ENCODE measurements at places on chromosomes 1 and 21. TPM values are rescaled to one million over a fixed set of nuclear protein-coding genes. Genes with fewer than 3 reads are reported as not detected.
A peak's percentile ranks its signal among the peaks of the same experiment; 100 is the strongest.

- no peak overlapping the region for H3K27ac ChIP-seq
- H3K4me3 ChIP-seq = no peak overlapping the region
- peaks cover 18% of the 10 kb centered on the region for H3K4me1 ChIP-seq
- H3K27me3 ChIP-seq = peaks cover 4% of the 10 kb centered on the region
- no peak for DNase-seq
Observed at GRCh38 chr21:42724226-42724920, 71.0 kb downstream of the PDE9A start.

GRCh38 chr1:25922971-25923552, 16.8 kb upstream of the STMN1 start:
- peak; percentile 43 for DNase-seq
- peak overlapping the region; percentile 37 for H3K4me3 ChIP-seq
- no peaks in the 10 kb centered on the region for H3K36me3 ChIP-seq
- peak overlapping the region; percentile 56 for H3K27ac ChIP-seq
- H3K27me3 ChIP-seq = no peaks in the 10 kb centered on the region

Gene TRPM2
- 2.1 TPM for total RNA-seq

DNA sequence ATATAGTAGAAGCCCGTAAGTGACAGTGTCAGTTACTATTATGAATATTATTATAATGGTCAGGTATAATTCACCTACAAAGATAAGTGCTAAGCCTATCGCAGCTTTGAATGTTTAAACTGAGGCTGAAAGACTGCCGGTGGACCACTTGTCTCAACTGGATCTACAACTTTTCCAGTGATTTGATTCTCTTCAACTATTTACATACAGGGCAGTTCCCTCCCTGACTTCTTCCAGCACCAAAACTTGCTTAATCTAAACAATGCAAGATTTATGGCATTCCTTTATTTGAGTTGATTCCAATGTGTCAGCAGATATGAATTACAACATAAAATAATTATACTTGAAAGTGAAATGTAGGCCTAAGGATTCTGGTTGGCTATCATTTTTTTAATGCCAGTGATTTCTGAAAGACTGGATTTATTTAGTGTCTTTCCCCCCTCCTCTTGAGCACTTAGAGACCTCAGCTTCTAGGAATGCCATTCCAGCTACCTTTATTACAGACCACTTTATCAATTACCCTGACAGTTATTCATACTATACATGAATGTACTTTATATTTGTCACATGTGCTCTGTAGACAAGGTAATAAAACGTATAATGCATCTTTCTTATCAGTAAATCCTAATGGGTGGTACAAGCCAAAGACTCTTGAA, 153.3 kb upstream of the C8B start:
- H3K27me3 ChIP-seq = no peaks in the 10 kb centered on the region
- no peaks in the 10 kb centered on the region for H3K4me1 ChIP-seq
- H3K27ac ChIP-seq = no peak overlapping the region
- DNase-seq = no peak
- no peaks in the 10 kb centered on the region for H3K36me3 ChIP-seq

DNA sequence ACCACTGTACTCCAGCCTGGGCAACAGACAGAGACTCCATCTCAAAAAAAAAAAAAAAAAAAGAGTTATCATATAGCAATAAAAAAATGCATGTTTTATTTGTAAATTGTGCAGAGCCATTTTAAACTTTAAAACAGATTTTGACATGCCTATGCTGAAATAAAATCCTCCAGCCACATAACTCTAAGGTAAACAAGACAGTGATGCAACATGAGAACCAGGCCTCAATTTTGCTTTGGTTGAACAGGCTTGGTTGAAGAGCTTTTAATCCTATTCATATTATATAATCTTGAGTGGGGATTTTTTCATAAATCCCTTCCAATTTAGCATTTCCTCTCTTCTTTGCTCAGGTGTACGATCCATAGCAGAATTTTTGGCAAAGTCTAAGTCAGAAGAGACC, 26.1 kb downstream of the ARMH1 start:
- no peak overlapping the region for H3K27ac ChIP-seq
- H3K4me3 ChIP-seq = no peak overlapping the region
- H3K36me3 ChIP-seq = no peaks in the 10 kb centered on the region
- DNase-seq = no peak
- no peaks in the 10 kb centered on the region for H3K4me1 ChIP-seq
- no peaks in the 10 kb centered on the region for H3K27me3 ChIP-seq

Gene CSTB
- total RNA-seq = 8.6 TPM

DNA sequence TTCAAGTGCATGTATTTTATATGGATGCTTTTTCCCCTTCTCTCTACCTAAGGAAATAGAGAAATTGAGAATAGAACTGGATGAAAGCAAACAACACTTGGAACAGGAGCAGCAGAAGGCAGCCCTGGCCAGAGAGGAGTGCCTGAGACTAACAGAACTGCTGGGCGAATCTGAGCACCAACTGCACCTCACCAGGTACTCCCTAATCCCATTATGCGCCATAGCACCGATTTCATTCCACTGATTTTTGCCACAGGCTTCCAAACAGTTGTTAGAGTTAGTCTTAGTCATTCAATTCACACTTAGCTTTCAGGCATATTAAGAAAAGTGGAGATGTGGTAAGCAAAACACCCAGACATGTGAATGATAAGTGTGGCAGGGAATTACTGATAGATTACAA, 122.8 kb downstream of the SDCCAG8 start:
- no peaks in the 10 kb centered on the region for H3K4me1 ChIP-seq
- H3K4me3 ChIP-seq = no peak overlapping the region
- no peak for DNase-seq
- no peak overlapping the region for H3K27ac ChIP-seq
- H3K36me3 ChIP-seq = peaks cover 6% of the 10 kb centered on the region

Gene TTC22
- 15.6 TPM for total RNA-seq

GRCh38 chr1:50371749-50372148, 51.5 kb downstream of the DMRTA2 start:
- no peak overlapping the region for H3K4me3 ChIP-seq
- H3K4me1 ChIP-seq = peaks cover 9% of the 10 kb centered on the region
- no peaks in the 10 kb centered on the region for H3K27me3 ChIP-seq
- no peak for DNase-seq
- no peak overlapping the region for H3K27ac ChIP-seq
- no peaks in the 10 kb centered on the region for H3K36me3 ChIP-seq

DNA sequence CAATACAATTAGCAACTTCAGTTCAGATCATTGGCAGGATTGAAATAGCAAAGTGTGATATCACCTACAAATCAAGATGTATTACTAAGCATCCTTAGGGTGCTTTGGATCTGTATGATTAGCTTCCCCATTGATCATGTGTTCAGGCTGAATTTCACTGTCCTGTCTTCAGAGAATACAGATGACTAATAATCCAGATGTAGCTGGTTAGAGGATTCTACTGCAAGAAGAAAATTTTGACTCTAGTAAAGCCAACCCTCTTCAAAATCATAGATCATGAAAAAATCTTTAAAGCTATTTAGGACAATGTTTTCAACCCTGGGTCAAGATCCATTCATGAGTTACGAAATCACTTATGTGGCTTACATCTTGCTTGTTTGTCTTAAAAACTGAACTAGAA, 184.4 kb downstream of the PTGER3 start:
- H3K27ac ChIP-seq = no peak overlapping the region
- no peaks in the 10 kb centered on the region for H3K4me1 ChIP-seq
- no peaks in the 10 kb centered on the region for H3K27me3 ChIP-seq
- no peaks in the 10 kb centered on the region for H3K36me3 ChIP-seq
- no peak for DNase-seq

- no peak overlapping the region for H3K4me3 ChIP-seq
- H3K36me3 ChIP-seq = no peaks in the 10 kb centered on the region
- no peaks in the 10 kb centered on the region for H3K27me3 ChIP-seq
- H3K4me1 ChIP-seq = peaks cover 23% of the 10 kb centered on the region
- no peak for DNase-seq
Observed at GRCh38 chr1:155983191-155984024, 5.1 kb upstream of the ARHGEF2 start.

DNA sequence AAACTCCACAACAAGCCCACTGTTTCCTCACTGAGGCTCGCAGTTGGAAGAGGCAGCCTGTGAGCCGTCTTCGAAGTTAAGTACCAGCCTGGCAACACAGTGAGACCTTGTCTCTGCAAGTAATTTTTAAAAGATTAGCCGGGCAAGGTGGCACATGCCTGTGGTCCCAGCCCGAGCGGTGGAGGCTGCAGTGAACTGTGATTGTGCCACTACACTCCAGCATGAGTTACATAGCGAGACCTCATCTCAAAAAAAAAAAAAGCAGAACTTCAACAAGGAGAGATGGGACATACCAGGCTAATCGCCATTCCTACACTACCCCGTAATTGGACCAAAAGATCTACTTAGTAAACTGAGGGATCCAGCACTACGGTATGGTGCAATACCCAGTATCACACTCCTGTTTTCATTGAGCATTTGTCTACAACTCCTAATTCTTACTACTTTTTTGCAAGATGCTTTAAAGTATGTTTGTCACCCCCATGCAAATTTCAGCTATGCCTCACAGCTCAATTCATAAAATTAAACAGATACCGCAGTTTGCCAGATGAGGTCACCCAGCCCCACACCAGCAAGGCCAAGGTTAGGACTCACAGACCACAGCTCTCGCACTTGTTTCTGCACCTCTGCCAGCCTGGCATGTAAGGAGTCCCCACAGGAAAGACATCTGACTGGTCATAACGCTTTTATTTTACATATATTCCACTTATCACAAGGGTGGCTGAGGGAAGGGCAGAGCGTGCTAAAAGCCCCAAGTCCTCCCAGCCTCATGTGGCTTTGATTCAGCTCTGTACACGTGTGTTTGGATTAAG, 21.0 kb downstream of the SDE2 start:
- peaks cover 1% of the 10 kb centered on the region for H3K36me3 ChIP-seq
- H3K27ac ChIP-seq = no peak overlapping the region
- peaks cover 42% of the 10 kb centered on the region for H3K4me1 ChIP-seq

Gene MTFR1L
- total RNA-seq = 56.4 TPM

GRCh38 chr1:233625510-233625981, 11.6 kb downstream of the KCNK1 start:
- no peaks in the 10 kb centered on the region for H3K27me3 ChIP-seq
- no peaks in the 10 kb centered on the region for H3K36me3 ChIP-seq
- H3K4me1 ChIP-seq = no peaks in the 10 kb centered on the region
- no peak overlapping the region for H3K27ac ChIP-seq
- no peak overlapping the region for H3K4me3 ChIP-seq

DNA sequence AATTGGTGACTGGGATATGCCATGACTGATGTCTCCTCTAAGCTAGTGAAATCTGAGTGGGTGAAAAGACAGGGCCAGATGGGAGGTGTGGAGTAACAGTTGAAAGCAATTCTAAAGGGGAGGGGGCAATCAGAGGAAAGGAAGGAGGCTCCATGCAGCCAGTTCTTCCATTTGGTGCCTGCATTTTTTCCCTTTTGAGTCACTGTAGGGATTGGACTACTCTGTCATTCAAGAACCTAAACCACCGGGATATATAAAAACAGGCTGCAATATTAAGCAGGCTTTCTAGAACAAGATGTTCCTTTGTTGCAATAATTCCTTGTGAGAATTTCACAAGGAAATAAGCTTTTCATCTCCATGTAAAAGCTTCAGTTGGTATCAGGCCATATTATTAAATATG, 18.3 kb downstream of the CLIC6 start:
- H3K36me3 ChIP-seq = no peaks in the 10 kb centered on the region
- H3K4me3 ChIP-seq = no peak overlapping the region
- peaks cover 9% of the 10 kb centered on the region for H3K4me1 ChIP-seq
- H3K27ac ChIP-seq = no peak overlapping the region
- no peak for DNase-seq

- no peak overlapping the region for H3K4me3 ChIP-seq
- no peaks in the 10 kb centered on the region for H3K27me3 ChIP-seq
- H3K4me1 ChIP-seq = no peaks in the 10 kb centered on the region
- no peak for DNase-seq
- H3K36me3 ChIP-seq = no peaks in the 10 kb centered on the region
Observed at GRCh38 chr21:18157406-18157805, 87.2 kb upstream of the CHODL start.

- no peak for DNase-seq
- peak overlapping the region; percentile 68 for H3K4me3 ChIP-seq
- H3K27me3 ChIP-seq = no peaks in the 10 kb centered on the region
- peaks cover 17% of the 10 kb centered on the region for H3K4me1 ChIP-seq
Observed at GRCh38 chr1:147598621-147599361, 57.5 kb downstream of the BCL9 start.

DNA sequence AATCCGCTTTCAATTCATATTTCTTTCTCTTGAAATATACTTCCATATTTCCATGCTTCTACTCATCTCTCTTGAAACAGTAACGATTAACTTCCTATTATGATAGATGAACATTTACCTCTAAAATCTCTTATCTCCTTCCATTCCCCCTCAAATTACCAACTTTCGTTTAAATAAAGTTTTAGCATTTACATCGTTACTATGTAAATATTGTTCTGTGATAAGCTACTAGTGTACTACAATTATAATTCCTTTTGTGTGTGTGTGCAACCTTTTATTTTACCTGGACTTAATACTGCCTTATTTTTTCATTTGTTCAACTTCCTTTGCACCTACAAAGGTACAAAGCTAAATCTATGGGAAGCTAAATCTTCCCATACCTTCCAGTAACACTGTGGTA, 4.5 kb downstream of the FOXE3 start:
- no peak for DNase-seq
- no peaks in the 10 kb centered on the region for H3K36me3 ChIP-seq
- no peaks in the 10 kb centered on the region for H3K27me3 ChIP-seq
- H3K4me1 ChIP-seq = no peaks in the 10 kb centered on the region
- H3K4me3 ChIP-seq = no peak overlapping the region

- peaks cover 27% of the 10 kb centered on the region for H3K4me1 ChIP-seq
- H3K4me3 ChIP-seq = no peak overlapping the region
- H3K36me3 ChIP-seq = peaks cover 13% of the 10 kb centered on the region
- peak overlapping the region; percentile 78 for H3K27ac ChIP-seq
- H3K27me3 ChIP-seq = no peaks in the 10 kb centered on the region
Observed at GRCh38 chr1:8006037-8006963, 19.8 kb downstream of the ERRFI1 start.

Gene TRIM58
- 3.4 TPM for total RNA-seq

Gene DMRTA2
- not detected for total RNA-seq

DNA sequence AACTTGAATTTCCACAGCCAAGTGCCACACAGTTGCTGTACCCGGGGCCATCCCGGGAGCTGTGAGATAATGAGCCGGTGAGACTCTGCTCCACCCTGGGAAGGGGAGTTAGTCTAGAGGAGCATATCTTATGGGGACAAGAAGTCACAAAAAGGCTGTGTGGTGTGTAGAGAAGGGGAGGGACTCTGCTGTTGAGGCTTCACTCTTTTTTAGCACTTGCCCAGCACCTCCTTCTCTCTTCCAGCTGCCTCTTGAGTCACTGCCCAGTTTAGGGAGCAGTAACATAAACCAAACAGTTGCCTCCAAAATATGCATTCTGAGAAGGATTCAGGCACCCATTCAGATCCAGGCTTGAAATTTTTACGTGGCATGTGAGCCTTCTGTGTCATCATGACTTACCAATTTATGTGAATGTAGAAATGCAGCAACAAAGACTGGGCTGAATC, 744 bp upstream of the WDR26 start:
- H3K27me3 ChIP-seq = no peaks in the 10 kb centered on the region
- no peak for DNase-seq
- H3K36me3 ChIP-seq = no peaks in the 10 kb centered on the region
- peaks cover 45% of the 10 kb centered on the region for H3K4me1 ChIP-seq
- peak overlapping the region; percentile 99 for H3K4me3 ChIP-seq

- H3K4me3 ChIP-seq = no peak overlapping the region
- no peak overlapping the region for H3K27ac ChIP-seq
- DNase-seq = peak; percentile 9
- peaks cover 21% of the 10 kb centered on the region for H3K4me1 ChIP-seq
Observed at GRCh38 chr21:45517249-45518065, 24.8 kb downstream of the SLC19A1 start.

All from body of pancreas (tissue), 4 donors.